ENCODE measurements at places on chromosomes 4 and X.

DNA sequence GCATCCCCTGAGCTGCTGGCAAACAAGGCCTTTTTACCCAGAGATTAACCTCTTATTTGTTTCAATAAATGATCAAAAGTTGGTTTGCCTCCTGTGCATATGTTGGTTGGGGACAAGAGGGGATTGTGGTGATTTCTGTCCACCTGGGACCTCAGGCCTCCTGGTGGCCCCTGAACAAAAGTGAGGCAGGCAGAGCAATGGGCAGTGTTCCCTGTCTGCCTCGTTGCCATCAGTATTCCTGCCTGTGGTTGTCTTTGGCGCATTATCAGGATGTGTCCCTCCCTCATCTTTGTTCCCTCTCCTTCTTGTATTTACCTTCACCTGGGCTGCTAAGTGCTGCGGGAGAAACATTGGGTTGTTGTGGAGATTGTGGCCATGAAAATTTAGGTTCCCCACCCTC lies 65.3 kb upstream of the DRD5 start:
- no peak for DNase-seq

DNA sequence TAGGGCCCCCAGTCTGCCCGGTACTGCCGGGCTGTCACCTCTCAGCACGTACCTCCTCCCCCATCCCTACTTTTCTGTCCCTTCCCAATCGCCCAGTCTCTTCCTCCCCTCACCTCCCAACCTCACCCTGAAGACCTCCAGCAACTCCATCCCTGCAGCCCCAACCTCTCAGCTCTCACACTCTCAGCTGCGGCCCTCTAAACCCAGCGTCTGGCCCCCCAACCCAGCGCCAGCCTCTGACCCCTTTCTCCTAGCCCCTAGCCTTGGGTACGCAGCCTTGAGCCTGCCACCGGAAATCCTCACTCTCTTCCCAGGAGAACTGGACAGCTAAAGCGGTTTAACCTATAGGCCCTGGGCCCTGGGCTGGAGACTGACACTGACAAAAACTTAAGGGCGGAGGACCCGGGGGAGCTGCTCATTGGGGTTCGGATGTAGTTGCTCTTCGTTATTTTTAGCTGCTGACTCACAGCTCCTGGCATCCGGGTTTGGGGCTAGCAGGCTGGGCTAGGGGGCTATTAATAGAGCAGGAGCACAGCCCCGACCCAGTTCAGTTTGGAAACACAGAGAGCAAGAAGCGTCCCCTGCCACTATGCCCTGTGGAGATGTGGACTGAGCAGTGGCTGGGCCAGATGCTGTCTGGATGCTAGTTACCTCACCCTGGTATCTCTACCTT lies 9.6 kb upstream of the DLG3 start:
- DNase-seq = no peak

- DNase-seq = no peak
Measured at GRCh38 chrX:4091046-4091760, 377.8 kb upstream of the PRKX start.

DNA sequence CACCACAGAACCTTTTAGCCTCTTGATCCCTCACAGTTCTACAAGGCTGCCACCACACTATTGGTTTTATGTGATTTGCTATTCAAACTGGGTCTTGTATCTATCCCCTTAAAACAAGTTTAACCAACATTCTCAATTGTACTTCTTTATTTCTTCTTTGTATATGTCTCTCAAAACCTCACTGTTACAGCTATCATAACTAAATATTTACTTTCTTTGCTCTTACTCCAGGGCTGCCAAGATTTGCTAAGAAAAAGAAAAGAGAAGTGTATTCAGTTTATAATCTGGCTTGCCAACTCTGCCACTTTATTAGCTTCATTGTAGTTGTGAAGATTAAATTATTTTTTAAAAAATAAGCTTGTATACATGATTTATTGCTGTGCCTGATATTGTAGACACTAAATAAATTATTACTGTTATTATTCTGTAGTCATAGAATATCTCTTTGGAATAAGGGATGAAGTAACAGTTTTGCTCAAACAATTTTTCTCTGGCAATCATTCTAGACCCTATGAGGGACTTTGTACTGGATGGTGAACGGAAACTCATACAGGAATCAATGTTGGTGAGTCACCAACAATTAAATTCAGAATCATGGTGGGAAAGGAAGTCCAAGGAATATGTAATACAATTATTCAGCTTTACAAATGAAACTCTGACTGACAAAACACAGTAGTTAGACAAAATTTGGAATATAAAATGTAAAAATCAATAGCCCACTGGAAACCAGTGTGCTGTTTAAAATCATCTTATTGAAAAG lies 127.1 kb upstream of the DCAF8L1 start:
- no peak for DNase-seq

DNA sequence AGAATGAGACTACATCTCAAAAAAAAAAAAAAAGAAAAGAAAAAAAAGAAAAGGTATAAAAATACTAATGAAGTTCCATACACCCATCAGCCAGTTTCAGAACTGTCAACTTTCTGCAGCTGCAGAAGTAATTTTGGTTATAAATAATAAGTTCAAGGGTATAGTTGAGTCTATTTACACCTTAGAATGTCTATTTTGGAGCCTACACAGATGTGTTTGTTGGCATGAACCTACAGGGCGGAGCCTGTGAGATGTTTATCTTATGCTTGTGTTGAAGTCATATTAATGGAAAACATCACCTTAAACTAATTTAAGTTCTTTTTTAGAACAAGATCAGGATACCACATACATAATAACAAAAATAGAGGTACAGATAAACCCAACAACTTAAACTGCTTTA lies 85.8 kb downstream of the RAPGEF2 start:
- no peak for DNase-seq

- DNase-seq = no peak
Measured at GRCh38 chrX:9913146-9913433, 54.1 kb upstream of the CLDN34 start.

- DNase-seq = peak; percentile 12
Measured at GRCh38 chr4:155759372-155760252, 791 bp downstream of the GUCY1B1 start.

DNA sequence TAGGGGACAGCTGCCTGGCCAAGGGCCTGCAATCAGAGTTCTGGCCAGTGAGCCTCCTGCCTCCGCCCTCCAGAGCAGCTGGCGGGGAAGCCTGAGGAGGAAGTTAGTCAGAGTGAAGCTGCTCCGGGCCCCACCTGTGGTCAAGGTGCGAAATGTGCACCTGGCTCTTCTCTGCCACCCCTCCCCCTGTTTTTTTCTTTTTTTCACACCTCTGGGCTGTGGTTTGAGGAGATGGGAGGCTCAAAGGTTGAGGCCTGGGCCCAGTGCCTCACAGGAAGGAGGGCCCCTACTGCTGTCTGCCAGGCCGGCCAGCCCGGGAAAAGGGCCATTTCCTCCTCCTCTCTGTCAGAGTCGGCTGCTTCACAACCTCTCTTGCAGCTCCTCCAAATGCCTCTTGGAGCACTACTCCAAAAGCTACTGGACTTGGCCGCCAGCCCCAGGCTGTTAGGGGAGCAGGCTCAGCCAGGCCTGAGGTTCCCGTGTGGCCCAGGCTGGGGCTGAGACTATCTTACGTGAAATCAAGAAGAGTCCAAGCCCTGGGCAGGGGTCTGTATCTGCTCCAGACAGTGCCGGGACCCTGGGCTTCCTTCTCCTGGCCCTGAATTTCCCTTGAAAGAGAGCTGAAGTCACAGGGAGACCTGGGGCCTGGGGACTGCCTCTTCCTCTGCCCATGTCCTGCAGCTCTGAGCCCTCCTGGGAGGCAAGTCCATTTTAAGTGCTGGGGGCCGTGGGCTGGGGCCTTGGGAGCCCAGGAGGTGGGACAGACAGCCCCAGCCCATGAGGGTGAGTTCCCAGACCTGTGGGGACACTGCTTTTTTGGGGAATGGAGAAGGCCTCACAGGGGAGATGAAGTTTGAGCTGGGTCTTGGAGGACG lies 4.5 kb upstream of the CXCR3 start:
- peak; percentile 68 for DNase-seq

DNA sequence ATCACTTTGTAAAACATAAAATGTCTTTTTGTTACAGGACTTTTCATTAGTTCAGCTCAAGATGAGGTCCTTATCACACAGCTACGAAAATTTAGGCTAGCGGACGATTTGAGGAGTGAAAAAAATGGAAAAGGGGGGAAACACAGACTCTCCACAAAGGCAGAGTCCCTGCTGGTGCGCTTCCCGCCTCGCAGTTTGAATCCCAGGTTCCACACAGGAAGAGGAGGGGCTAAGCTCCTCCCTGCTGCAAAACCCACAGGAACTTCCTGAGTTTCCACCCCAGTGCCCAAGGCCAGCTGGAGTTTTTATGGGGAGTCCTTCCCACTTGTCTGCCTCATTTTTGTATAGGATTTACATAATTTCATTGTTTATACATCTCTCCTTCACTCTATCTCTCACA lies 11.2 kb downstream of the ADAM29 start:
- no peak for DNase-seq

DNA sequence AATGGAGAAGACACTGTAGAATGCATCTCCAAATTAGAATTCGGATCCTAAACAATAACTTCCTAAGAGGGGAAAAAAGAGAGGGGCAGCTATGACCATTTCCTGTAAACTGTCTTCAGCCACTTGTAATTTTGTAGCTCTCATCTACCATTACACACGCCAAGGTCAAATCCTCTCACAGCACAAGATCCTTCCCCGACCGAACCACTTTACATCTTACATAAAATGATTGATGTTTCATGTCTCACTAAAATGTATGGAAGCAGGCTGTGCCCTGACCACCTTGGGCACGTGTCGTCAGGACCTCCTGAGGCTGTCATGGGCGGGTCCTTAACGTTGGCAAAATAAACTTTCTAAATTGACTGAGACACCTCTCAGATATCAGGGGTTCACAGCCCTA lies 24.1 kb upstream of the PBDC1 start:
- peak; percentile 45 for DNase-seq

DNA sequence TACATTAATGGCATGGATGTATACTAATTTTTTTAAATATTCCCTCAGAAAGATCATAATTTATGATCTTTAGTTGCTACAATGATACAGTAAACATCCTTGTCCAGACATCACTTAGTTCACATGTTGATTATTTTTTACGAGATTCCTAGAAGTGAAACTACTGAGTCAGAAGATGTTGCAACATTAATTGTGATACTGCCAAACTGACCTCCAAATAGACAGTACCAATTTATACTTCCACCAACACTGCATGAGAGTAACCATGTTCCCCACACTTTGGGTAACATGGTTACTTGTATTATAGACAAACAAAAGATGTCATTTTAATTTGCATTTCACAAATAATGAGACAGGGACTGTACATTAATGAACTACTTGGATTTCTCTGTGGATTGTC lies 19.6 kb downstream of the RCHY1 start:
- no peak for DNase-seq

DNA sequence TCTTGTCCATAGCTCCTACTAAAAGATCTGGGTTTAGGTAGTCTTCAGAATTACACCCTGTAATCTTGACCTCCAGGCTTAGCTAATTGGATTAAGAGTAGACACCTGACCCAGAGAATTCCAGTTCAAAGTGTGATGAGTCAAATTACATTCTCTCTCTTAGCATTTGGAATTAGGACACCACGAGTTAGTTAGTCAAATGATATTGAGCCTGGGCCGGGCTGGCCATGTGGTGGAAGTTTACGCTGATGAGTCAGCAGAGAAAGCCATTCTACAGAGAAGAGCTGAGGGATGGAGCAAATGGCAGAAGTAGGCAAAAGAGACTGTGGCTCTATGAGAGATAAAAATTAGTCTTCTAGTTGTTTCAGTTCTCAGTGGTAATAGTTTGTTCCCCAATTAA lies 31.1 kb downstream of the CEP44 start:
- DNase-seq = no peak

- no peak for DNase-seq
Measured at GRCh38 chrX:118593407-118593806, 97.8 kb downstream of the DOCK11 start.

DNA sequence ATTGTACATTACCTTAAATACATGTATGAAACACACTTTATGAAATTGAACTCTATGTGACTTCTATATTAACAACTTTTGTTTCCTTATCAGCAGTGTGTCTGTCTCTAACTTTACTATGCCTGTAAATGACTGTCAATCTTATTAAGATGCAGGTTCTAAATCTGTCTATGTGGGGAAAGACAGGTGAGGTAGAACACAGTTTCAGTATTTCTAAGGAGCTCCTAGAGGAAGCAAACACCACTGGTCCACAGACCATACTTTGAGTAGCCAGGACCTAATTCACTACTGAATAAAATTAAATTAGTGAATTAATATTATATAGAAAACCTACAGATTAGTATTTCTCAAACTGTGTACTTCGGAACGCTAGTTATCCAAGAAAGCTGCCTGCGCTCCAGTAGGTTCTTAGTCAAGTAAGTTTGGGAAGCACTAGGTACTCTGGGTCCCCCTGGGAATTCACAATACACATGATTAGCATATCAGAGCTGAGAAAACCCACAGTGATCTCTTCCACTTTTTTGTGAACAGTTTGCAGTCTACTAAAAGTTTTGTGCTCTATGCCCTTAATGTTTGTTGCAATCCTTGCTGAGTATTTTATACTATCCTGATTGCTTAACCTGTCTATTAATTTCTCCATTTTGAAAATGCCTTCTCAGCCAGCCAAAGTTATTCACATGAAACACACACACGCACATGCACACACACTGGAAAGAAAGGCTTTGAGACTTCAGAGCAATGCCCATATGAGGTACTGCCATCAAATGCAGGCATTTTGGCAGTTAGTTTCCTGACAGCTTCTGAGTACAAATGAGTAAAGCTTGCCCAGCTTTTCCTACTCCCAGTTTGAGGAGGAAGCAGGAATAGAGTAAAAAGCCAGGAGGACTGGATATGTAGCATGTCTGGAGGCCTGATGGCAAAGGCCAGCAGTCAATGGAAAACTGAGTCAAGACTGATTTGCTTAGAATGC lies 133.6 kb upstream of the CPEB2 start:
- DNase-seq = no peak

GRCh38 chrX:17374619-17375366 lies at the start of gene NHS:
NHS (plus strand) TSS chrX:17375200; CDS start chrX:17375758, 558 bp downstream.
- DNase-seq = no peak

DNA sequence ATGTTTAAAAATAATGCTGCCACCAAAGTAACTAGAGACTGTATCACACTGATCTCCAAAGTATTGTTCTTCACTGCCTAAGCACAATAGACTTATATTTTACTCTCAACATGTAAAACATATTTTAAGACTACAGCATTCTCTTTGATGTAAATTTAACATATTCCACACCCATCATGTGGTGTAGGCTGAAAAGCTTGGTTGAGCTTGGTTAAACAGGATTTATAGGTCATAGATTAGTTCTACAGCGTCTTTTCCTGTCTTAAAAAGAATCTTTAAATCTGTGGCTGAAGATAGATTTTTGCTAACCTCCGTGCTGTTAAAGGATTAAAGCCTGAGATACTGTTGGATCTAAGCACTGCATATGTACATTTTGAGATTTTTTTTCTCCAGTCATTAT lies 379.9 kb downstream of the SH2D1A start:
- DNase-seq = no peak

- no peak for DNase-seq
Measured at GRCh38 chr4:2950221-2950989, 12.8 kb downstream of the NOP14 start.

DNA sequence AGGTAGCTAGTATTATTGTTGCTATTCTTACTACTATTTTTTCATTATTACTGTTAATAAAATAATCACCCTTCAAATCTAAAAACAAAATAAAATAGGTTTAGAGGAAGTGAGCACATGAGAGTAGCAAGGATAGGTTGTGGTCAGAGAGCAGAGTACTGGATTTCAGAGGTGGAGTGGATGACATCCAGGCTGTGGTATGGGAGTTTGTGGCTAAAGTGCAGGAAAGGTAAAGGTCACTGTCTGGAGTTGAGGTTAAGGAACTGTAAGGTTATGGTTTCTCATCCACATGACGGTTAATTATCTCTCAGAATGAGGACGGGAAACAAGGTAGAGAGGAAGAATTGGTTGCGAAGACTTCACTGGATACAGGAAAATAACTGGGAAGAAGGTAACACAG lies 27.7 kb downstream of the STEEP1 start:
- DNase-seq = no peak

Measured in CD8-positive, alpha-beta T cell (primary cell).